ENCODE measurements at places on chromosomes 5 and 9. TPM values are rescaled to one million over a fixed set of nuclear protein-coding genes. Genes with fewer than 3 reads are reported as not detected.

DNA sequence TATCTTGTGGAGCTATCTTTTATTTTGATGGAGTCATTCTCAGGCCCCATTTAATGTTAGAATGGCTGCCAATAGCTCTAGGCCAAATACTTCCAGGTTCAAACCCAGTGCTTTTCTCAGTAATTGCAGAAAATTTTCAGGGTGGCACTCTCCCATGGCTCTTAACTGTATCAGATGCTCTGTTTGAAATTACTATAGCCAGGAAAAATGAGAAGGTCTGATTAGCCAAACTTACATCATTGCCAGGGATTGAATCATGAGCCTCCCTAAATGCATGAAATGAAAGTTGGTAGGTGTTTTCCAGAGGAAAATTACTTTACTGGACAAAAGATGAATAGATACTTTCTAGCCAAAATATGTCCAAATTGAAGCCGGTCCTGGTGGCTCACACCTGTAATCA, 404.8 kb downstream of the MAT2B start:
- no peak for DNase-seq

GRCh38 chr5:126988021-126988569, 42.3 kb downstream of the MARCHF3 start:
- DNase-seq, result no peak

DNA sequence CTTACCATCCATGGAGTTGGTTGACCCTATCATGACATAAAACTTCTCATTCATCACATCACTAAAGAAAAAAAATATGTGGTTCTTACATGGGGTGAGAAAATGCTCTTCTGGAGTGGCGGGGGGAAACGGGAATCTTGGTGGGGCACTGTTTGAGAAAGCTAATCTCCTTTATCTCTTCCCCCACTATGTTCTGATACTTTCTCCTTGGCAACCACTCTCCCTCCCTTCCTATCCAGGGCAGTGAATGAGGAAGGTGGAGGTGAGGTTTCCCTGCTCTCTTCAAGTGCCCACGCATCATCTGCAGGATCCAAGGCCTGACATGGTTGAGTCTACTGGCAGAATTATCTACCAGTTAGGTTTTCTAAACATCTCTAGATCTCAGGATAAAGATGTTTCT, 220.8 kb upstream of the TBCA start:
- no peak for DNase-seq

DNA sequence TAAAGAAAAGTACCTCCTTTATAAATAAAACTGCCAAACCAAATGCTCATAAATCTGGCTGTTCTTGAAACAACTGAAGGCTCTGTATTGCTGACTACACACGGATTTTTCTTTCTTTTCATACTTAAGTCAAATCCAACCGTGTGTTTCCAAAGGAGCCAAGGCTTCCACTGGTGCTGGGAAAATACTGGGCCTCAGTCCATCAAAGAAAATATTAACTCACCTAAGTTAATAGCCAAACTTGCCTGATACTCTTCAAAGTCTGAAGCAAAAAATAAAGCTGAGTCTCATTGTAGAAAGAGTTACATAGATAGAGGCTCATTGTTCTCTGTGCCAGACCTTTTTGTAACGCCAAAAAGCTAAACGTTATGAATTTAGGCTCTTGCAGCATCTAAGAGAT, 350.4 kb upstream of the CDH9 start:
- no peak for DNase-seq

GRCh38 chr5:112210430-112211005, 208.6 kb downstream of the EPB41L4A start:
- no peak for DNase-seq

- DNase-seq, result no peak
Observed at GRCh38 chr9:18492612-18493011, 18.7 kb downstream of the ADAMTSL1 start.

DNA sequence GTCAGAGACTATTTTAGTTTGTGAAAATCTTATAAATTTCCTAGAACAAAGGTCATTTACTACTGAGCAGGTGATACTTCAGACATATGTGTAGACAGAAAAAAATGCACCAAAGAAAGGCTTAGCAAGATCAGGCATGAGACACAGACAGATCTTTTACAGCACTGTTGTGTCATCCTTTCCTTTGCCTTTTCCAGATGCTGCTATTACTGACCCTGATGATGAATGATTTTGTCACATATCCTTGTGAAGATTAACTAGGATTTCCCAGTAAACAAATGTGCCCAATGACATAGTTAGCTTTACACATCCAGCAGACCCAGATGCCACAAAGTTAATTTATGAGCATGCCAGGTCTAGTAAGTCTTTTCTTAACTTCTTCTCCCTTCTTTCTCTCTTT, 68.2 kb downstream of the DMRTA1 start:
- DNase-seq, result no peak

DNA sequence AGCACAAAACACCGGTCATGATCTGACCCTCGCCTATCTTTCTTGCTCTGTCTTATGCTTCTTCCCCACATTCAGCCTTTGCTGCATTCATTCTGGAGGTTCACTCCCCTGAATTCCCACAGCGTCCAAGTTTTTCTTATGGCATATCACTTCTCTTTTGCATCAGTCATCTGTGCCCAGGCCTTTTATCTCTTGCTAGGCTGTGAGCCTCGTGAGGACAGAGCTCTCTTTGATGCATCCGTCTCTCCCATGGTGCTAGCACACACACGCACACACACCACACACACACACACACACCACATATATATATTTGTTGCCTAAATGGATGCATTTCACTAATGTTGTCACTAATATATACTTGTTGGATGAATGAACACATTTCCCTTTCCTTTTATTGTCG, 45.8 kb upstream of the ATG10 start:
- DNase-seq, result no peak

Gene SH3PXD2B
- total RNA-seq, result 30.9 TPM

Gene ANKRD20A1
- 18.2 TPM for total RNA-seq

- DNase-seq, result no peak
Observed at GRCh38 chr9:136228107-136228875, 17.3 kb downstream of the QSOX2 start.
